AG10803 (cell line): ENCODE measurements at places on chromosomes 5 and 9.

- no peak for DNase-seq
Observed at GRCh38 chr5:111200828-111201227, 23.4 kb upstream of the CAMK4 start.

DNA sequence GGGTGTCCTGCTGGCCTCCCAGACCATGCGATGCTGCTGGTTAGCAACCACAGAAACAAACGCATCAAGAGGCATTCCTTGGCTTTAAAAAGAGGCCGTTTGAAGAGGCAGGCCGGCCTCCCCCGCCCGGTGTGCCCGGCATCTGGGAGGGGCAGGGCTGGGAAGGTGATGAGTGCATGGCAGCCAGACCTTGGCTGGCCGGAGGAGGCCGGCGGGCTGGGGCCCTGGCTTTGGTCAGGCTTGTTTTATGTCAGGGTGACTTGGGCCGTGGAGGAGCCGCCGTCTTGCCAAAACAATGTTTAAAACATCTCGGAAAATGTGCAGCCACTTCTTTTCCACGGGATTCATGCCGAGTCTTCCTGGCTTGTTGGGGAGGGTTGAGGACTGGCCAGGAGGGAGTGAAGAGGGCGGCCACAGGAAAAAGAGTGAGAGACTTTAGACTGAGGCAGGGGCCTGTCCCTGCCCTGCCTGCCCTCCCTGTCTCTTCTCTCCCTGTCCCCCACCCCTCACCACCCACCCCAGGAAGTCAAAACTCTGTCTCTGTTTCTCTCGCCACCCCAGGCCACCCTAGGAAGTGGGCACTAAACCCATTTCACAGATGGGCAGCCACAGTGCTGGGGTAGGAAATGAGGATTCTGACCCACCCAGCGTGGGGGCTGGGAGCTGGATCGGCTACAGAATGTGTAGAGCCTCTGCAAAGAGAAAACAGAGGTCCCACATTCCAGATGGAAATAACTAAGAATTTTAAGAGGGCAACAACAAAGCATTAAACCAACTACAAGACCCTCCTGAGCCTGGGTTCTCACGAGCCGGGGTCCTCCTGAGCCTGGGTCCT, 143.0 kb downstream of the RXRA start:
- peak; percentile 49 for DNase-seq

GRCh38 chr9:122904466-122904822, 715 bp downstream of the RC3H2 start:
- peak; percentile 41 for DNase-seq

DNA sequence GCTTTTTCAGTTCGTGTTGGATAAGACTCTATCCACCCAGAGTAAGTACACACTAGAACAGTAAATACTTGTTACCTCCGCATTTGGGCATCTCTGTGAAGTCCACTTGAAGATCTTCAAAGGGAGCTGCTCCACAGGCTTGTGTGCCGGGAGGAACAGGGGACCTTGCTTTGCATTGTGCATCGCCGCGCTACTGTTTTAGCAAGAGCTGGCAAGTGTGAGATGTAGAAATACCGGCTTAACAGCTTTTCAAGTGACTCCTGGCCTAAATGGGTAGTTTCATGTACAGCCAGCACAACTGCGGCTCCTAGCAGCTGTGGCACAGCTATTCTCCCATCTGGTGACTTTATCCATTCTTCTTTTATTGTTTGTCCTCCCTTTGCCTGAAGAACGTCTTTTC, 8.4 kb upstream of the ZNF354C start:
- no peak for DNase-seq

DNA sequence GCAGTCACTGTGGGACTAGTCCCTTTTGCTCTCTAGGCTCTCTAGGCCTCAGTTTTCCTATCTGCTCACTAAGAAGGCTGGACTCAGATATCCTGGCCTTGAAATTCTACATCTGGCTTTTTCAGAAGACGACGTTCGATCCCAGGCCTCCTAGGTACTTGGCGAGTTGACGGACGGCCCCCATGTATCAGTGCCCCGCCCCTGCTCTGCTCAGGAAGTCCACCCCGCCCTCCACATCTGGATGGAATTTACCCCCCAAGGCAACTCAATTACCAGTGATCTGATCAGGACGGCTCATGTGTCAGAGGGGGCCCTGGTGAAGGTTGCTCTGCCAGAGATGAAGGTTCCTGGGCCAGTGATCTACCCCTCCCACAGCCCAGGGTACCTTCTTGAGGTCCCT, 44.1 kb upstream of the SYNPO start:
- DNase-seq, result no peak

- peak; percentile 91 for DNase-seq
Observed at GRCh38 chr9:37953775-37954437, 50.0 kb upstream of the SLC25A51 start.

DNA sequence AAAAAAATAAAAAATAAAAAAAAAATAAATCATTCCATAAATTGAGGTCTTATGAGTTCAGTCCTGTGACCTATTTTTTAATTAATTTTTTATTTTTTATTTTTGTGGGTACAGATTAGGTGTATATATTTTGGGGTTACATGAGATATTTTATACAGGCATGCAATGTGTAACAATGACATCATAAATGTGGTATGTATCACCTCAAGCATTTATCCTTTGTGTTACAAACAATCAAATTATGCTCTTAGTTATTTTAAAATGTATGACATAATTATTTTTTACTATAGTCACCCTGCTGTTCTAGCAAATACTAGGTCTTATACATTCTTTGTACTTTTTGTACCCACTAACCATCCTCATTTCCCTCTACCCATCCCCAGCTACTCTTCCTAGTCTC, 537.9 kb downstream of the HINT1 start:
- no peak for DNase-seq

DNA sequence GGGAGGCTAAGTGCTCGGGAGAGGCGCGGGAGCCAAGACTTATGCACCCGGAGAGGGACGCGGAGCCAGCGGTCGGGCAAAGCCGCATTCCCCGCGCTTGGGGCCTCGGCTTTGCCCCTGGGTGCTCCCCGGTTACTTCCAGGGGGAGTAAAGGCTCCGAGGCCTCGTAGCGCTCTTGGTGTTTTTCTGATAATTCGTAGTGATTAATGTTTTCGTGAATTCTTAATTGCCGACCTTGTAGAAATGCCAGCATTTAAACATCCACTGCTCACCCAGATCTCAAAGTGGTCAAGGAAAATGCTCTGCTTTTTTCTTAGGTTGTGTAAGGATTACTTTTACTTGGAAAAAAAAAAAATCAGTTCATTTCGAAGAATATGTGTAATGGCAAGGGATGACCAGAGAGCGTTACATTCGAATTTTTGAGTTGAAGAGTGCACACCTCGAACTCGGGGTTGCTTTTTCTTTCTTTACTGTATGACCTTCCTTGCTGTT, 654 bp upstream of the TUT7 start:
- peak; percentile 32 for DNase-seq

DNA sequence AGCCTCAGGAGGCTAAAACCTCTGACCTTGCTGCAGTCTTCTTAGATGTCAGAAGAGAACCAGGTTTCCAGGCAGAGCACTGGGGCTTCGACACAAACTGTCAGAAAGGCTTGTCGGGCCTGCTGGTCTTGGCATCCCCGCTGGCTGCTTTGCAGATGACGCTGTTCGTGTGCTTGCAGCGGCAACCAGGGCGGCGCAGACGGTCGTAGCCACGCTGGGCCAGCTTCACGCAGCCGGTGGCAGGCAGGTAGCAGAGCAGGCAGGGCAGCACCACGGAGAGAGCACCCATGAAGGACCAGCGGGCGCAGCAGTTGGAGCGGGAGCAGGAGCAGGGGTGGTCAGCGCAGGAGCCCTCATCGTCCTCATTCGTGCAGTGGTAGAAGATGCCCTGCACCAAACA, 10.7 kb downstream of the SPRY4 start:
- DNase-seq, result peak; percentile 57

- peak; percentile 3 for DNase-seq
Observed at GRCh38 chr9:17075758-17076485, 58.9 kb upstream of the CNTLN start.

DNA sequence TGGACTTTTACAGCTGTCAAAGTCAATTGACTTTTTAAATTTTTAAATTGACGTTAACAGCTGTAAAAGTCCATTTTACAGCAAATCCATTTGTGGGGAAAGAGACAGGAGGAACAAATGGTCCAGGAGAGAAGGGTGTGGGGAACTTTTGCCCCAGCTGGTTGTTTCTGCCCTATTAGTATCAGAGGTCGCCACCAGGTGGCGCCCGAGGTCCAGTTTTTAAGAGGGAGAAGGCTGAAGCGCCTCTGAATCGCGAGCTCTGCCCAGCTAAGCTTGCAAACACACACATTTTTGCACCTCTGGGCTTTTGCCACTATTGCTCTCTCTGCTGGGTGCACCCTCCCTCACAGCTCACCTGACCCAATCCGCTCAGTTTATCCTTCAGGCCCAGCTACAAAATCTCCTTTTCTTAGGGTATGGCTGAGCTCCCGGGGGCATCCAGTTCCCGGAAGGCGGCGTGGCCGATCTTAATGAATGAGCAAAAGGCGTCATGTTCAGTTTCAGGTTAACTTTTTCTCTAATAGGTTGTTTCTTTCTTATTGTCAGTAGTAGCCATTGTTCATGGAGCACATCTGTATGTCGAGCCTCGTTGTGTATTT, 6.3 kb upstream of the TTLL11 start:
- DNase-seq, result peak; percentile 74

GRCh38 chr9:121866927-121867326, 215.5 kb downstream of the DAB2IP start:
- DNase-seq, result no peak

- no peak for DNase-seq
Observed at GRCh38 chr9:128706671-128707381, 4.5 kb downstream of the PKN3 start.

DNA sequence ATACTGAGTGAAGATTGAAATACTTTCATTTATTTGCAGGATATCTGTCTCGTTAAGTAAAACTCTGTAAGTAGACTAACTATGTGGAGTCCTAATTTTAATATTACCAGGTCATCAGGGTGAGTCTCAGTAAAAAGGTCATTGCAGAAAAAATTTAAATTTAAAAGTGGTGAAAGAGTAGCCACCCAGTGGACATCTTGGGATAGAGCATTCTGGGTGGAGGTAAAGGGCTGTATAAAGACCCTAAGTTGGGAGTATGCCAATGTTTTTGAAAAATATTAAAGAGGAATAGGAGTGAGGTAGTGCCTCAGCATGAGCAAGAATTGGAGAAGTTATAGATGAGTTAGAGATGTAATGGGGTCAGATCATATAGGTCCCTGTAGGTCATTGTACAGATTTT, 145.5 kb downstream of the HMHB1 start:
- no peak for DNase-seq

DNA sequence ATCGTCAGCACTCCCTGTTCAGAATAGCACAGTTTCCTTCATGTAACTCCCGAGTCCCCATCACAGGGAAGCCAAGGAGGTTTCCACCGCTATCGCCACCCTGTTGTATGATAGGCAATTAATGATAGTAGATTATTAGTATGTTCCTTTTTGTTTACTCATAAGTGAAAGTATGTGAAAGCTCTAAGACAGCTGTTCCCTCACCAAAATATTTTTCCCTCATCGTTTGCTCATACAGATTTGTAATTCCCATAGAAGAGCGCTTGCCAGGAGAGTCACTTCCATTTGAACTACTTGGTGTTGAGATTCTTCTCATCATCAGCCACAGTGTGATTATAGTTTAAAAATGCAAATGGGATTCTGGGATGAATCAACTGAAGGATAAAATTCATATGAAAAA, 140.9 kb downstream of the PAM start:
- no peak for DNase-seq

GRCh38 chr5:159975462-159976019, 33.4 kb upstream of the TTC1 start:
- peak; percentile 97 for DNase-seq

- no peak for DNase-seq
Observed at GRCh38 chr9:132472199-132472598, 62.2 kb downstream of the CFAP77 start.

DNA sequence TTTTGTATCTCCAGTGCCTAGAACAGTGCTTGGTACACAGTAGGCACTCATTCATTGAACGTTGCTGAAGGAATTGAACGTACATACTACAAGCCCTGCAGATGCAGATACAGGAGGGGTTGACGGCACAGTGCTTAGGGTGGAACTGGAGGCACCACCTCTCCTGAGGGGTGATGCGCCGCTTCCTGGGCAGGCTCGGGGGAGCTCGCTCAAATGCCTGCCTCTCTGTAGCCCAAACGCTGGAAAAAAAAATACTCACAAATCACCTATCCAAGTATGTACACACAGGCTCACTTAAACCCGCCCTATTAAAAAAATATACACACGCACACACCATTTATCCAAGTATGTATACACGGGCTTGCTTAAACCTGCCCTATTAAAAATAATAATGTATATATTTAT, 536 bp upstream of the COMMD10 start:
- DNase-seq, result peak; percentile 30

- no peak for DNase-seq
Observed at GRCh38 chr5:51712201-51712600, 329.0 kb downstream of the ISL1 start.

GRCh38 chr5:60842871-60843385, 1.1 kb downstream of the ELOVL7 start:
- DNase-seq, result no peak

DNA sequence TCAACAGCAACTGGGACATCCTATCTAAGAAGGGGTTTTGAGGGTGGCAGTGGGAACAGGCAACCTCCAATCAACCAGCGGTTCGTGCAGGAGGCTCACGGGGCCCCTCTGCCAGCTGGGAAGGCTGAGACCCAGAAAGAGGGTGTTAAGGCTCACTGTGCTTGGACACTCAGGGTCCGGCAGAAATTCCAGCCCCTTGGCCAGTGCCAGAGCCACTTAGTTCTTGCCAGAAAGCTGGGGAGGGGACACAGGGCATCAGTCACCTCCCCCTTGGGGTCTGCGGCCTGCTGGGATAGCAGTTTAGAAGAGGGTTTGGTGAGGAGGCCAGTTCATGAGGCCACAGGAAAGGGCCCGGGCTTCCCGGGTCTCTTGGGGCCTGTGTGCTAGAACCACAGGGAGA, 20.5 kb downstream of the ADGRD2 start:
- no peak for DNase-seq

DNA sequence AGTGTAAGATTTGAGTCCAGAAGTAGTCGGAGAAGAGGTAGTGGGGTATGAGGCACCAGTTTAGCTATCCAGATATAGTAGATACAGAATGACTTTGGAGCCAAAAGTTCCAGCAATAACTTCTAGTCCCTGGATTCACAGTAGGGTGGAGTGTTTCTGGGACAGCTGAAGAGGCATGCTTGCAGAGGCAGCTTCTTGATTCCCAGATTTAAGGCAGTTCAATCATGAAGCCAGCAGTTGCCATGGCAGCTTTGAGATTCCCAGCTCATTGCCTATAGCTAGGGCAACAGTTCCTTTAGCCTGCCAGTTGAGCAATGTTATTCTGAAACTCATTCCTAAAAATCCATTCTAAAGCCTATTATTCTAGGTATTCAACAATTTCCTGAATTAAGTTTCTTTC, 79.2 kb downstream of the LIX1 start:
- DNase-seq, result no peak

GRCh38 chr5:154523709-154524108, 45.7 kb upstream of the HAND1 start:
- DNase-seq, result no peak

DNA sequence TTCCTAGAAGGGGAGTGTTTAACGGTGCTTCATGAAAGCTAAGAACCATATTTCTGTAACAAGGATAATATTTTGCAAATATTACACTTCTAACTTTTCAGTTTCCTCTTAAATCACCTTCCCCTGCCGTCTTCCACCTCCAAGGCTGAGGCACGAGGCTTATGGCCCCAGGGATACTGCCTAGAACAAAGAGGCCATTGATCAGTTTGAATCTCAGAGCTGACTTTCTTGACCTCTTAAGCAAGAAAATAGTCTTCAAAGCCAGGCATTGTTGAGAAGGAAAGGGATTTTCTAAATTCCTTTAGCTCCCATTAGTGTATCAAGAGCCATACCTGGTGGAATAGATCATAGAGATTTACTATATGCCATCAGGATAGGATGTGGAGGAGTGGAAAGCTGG, 566.2 kb downstream of the BNC2 start:
- DNase-seq, result no peak

GRCh38 chr5:151661968-151662732, 24.6 kb downstream of the SPARC start:
- DNase-seq, result no peak
